NCI-H1417 treated with DMSO at 0.1 percent for 48 hours (cell line): ENCODE measurements at places on chromosomes 11 and 22.

DNA sequence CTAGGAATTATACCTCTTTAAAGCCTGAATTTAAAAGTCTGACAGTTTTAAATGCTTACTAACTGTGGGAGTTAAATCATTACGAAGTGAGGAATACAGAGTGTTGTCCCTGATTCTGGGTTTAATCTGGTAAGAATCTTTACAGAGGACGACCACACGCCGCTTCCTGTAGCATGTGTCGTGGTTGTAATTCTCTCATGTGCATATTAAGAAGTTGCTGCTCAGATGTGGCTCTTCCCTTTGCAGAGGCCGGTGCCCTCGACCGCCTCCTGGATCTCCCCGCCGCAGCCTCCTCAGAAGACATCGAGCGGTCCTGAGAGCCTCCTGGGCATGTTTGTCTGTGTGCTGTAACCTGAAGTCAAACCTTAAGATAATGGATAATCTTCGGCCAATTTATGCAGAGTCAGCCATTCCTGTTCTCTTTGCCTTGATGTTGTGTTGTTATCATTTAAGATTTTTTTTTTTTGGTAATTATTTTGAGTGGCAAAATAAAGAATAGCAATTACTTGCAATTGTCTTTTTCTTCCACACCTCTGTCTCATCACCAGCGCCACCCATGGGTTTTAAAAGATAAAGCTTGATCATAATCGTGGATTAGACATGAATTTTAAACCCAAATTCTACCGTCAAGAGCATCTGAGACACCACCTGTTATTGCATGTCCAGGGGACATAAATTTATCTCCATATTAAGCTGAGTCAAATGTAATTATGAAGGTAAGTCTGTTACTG is 6.5 kb downstream of the GAL start:
- no peak for DNase-seq

DNA sequence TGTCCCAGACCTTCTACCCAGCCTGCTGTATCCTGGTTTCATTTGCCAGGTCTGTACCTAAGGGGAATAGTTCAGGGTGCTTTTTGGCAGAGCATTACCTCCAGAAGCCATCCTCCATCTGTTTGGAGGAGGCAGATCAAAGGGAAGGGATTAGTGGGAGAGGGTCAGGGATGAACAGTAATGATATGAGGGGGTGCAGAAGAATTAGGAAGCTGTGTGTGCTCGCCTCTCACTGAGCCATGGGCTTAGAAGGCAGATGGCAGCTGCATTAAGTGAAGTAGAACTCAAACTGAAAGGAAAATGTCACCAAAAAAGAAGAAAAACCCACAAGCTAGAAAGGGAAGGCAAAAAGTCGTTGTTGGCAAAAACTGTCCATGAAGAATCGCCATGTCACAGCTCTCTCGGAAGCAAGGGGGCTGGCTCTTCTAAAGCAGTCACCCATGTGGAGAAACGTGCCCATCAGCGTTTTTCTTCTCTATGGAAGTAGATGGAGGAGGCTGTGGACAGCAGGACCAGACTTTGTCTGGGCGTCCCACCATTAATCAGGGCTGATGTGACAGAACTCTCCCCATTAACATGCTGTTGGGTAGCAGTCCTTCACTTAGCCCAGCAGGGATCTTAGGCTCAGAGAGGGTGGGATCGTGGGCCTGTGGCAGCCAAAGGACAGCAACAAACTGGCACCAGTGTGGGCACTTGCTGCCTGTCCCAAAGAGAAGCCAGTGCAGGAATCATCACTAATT is 46.8 kb downstream of the CEP164 start:
- no peak for DNase-seq

- DNase-seq = no peak
These were observed 15.5 kb downstream of the RHBDD3 start for GRCh38 chr22:29251981-29252911.

DNA sequence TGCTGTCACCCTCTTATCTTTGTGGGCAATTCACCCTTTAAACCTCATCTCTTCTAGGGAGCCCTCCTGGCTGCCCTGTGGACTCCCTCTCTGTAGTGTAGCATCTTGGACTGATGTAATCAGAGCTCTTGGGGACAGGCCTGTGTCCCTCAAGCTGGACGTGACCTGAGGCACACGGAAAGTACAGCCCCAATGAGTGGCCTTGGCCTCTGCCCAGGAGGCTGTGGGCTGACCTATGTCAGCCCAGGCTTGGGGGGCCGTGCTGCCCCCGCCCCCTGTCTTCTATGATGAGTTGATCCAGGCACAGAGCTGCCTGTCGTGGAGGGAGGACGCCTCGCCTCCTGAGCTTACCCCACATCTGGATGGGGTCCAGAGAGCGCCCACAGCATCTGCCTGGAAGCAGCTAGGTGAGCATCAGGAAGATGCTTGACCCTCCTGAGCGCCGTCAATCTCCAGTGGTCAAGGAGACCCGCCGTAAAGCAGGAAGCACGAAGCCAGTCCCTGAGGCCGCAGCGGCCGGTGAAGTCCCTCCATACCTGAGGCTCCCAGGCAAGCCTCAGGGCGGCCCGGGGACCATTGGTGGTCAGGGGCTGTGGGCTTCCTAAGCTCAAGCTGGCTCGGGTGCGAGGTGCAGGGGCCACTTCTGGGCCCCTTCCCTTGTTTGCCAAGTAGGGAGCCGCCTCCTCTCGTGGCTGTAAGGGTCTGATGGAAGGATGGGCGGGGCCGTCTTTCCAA is 1136.9 kb downstream of the BRD1 start:
- no peak for DNase-seq

GRCh38 chr11:69352166-69352565 is 58.2 kb downstream of the MYEOV start:
- DNase-seq = no peak

DNA sequence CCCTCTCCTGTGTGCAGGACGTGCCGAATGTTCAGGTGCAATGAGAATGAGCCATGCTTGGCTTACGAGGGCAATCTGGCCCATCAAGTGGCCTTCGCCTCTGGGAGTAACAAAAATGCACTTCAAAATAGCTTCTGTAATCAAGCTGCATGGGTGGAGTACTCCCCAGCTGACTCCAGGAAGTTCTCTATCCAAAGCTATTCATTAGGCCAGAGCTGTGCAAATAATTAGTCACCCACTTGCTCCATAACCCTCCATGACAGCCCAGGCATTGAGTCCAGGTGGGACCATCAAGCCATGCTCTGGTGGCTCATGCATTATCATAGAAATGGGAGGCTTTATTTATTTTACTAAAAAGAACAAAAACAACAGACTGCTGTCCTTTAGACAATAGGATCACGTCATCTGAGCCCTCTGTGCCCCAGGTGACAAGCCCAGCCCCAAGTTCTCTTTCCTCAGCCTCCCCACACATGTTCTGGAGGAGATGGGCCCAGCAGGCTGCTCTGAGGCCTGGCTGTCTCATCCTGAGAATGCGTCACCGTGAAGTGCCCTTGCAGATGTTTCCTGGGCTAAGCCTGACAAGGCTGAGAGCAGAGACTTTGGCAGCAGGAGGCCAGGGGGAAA is 244.7 kb downstream of the ETS1 start:
- DNase-seq = peak; percentile 43

GRCh38 chr11:8036002-8036802 is 44.8 kb upstream of the TUB start:
- DNase-seq = no peak

GRCh38 chr22:22060200-22061084 is 77.9 kb upstream of the TOP3B start:
- no peak for DNase-seq

- DNase-seq = no peak
These were observed 46.6 kb downstream of the MTMR2 start for GRCh38 chr11:95877291-95877690.

GRCh38 chr11:61489833-61490721 is 18.5 kb upstream of the LRRC10B start:
- DNase-seq = no peak

- no peak for DNase-seq
These were observed 406.6 kb downstream of the LARGE1 start for GRCh38 chr22:33513388-33514338.

DNA sequence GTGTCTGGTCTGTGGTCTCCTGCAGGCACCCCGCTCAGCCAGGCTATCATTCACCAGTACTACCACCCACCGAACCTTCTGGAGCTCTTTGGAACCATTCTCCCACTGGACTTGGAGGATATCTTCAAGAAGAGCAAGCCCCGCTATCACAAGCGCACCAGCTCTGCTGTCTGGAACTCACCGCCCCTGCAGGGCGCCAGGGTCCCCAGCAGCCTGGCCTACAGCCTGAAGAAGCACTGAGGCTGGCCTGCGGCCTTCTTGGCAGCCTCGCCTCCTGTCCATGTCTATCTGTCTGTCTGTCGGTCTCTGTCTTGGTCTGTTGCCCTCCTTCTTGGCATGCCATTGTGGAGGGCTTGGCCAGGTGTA is 27.9 kb downstream of the INCENP start:
- no peak for DNase-seq

DNA sequence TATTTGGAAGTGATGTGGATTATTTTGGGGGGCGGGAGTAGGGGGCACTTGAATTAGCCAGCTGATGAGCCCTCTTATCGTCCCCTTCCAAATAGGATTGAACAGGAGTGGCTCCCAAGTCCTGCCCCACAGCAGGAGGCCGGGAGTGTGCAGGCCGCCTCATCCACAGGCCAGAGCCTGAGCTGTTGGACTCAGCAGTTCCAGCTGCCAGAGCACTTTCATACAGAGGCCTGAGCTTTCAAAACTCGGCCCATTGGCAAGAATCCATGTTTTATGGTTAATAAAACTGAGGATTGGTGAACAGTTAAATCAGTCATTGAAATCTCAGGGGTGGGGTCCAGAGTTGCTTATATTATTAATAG is 9.6 kb downstream of the FAM118A start:
- DNase-seq = no peak

DNA sequence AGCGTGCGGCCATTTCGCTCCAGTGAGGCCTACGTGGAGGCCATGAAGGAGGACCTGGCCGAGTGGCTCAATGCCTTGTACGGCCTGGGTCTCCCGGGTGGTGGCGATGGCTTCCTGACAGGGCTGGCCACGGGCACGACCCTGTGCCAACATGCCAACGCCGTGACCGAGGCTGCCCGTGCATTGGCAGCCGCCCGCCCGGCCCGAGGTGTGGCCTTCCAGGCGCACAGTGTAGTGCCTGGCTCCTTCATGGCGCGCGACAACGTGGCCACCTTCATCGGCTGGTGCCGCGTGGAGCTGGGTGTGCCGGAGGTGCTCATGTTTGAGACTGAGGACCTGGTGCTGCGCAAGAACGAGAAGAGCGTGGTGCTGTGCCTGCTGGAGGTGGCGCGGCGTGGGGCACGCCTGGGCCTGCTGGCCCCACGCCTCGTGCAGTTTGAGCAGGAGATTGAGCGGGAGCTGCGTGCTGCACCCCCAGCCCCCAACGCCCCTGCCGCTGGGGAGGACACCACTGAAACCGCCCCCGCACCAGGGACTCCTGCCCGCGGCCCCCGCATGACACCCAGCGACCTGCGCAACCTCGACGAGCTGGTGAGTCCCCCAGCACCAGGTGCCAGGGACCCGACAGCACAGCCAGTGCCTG is 1.8 kb downstream of the GAS2L1 start:
- DNase-seq = no peak

GRCh38 chr11:44416776-44417175 is 106.8 kb upstream of the ALX4 start:
- no peak for DNase-seq

DNA sequence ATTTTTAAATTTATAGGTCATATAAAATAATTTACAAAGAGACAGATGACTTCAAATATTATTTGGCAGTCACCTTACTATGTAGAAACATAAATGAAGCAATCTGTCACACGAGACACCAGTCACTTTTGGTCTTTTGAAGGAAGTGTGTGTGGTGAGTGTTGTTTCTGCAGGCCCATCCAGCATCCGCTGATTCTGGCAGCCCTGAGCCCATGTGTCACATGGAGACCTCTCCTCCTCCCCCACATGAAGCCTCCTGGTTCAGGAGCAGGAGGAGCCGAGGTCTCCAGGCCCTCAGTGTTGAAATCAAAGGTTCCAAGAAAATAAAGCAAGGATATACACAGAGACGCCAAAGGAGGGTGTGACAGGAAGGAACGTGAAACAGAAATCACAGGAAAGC is 60.1 kb downstream of the ARFGAP3 start:
- no peak for DNase-seq

DNA sequence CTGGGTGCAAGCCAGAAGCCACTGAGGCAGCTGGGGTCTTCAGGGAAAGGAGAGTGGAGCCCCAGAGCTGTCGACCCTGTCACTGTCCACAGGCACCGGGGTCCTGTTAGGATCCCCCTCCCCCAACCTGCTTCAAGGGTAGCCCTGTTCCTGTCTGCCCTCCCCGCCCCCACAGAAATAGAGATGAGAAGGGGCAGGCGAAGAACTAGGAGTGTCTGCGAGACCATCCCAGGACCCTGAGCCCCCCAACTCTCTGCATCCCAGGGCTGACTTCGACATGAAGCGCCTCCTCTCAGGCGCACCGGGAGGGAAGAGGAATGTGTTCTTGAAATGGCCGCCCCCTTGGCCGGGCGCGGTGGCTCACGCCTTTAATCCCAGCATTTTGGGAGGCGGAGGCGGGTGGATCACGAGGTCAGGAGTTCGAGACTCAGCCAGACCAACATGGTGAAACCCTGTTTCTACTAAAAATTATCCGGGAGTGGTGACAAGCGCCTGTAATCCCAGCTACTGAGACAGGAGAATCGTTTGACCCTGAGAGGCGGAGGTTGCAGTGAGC is 607 bp upstream of the ZNF70 start:
- no peak for DNase-seq

DNA sequence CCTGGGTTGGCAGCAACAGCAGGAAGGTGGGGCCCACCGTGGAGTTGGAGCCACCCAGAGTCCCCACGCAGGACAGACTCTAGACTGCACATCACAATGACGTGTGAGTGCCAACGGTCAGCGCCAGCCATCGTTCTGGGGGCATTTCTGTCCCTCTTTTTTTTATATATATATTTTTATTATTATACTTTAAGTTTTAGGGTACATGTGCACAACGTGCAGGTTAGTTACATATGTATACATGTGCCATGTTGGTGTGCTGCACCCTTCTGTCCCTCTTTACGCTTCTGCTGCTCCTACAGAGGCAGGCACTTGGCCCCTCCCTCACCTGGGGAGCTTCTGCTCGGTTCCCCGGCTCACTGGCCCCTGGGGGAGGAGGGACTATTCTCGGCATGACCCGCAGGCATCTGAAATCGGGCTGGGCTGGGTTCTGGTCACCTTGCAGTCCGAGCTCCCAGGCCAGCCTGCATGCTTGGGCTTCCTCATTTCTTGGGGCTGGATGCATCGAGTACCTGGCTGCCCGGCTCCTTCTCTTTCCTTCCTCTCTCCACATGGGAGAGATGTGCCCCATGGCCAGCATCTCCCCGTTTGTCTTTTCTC is 787.4 kb downstream of the TBC1D22A start:
- no peak for DNase-seq

DNA sequence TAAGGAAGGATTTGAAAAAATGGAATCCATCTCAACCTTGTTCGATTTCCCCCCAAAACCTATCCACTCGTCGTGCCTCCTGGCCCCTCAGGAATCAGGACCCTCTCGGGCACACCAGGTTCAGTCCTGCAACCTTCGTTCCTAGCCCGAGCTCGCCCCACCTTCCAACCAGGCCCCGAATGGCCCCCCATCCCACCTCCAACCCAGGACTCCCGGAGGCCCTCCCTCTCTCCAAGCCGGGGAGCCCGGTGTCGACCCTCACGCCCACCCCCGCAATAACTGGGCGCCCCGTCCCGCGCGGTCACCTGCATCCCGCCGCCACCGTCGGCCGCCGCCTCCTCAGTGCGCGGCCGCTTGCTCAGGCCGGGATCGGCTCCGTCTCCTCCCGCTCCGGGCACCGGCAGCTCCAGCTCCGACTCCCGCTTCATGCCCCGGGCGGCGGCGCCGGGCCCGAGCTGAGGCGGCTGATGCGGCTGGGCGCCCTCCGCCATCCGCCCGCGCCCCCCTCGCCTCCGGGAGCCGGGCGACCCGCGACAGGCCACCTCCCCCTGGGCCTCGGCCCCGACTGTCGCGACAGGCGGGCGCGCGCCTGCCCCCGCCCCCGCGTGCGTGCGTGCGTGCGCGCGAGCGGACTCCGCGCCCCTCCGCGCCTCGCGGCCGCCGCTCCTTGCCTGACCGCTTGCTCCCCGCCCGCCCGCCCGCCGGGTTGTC is 534 bp downstream of the RBFOX2 start:
- DNase-seq = no peak
